ENCODE measurements at places on chromosomes 12 and 14.

DNA sequence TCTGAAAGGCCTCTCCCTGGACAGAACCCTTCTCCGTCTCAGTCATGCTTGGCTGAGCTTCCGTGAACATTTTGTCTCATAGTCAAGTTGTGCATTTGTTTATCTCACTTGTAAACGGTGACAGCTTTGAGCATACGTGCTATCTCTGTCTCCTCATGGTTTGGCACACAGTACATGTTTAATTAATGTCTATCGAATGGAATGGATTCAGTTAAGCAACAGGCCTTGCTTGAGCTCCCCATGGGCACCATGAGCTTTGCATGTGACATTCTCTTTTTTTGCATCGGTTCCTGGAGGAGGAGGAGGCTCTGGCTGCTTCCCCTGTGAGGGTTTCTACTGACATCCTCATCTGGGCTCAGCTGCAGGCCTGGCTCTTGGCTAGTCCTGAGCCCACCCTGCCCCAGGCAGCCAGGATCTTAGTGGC is 80.0 kb downstream of the PRIMA1 start:
- DNase-seq, result no peak

DNA sequence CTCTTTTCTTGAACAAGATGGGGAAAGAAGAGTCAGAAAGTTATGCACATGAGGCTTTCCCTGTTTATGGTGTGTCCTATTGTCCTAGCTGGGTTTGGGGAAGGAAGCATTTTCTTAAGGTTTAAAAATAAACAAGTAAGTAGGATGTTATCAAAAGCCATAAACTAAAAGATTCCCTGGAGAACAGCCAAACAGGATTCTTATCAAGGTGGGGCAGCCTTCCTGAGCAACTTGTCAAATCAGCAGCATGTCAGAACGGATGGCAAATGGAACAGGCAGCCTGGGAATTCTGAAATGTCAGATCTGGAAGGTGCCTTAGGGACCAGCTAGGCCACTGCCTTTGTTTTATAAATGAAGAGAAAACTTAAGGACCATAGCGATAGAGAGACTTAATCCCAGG is 152.2 kb upstream of the RGS6 start:
- no peak for DNase-seq

GRCh38 chr12:26286186-26286585 is 90.8 kb downstream of the SSPN start:
- no peak for DNase-seq

- DNase-seq, result no peak
Observed at GRCh38 chr14:97524589-97525319, 727.6 kb downstream of the VRK1 start.

DNA sequence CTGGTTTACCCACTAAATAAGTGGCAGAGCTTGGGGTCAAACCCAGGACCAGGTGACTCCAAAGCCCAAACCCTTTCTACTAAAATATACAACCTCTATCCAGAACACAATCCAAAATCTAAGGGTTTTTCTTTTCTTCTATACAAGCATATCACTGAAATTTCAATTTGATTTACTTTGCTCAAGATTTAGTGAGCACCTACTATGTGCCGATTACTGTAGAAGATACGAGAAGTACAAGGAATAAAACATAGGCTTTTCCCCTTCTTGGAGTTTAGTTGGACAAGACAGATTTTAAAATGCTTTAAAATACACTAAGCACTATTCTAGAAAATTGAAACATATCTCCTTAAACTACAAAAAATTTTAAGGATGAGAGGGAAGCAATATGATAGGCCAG is 2.8 kb downstream of the L3HYPDH start:
- DNase-seq, result no peak

DNA sequence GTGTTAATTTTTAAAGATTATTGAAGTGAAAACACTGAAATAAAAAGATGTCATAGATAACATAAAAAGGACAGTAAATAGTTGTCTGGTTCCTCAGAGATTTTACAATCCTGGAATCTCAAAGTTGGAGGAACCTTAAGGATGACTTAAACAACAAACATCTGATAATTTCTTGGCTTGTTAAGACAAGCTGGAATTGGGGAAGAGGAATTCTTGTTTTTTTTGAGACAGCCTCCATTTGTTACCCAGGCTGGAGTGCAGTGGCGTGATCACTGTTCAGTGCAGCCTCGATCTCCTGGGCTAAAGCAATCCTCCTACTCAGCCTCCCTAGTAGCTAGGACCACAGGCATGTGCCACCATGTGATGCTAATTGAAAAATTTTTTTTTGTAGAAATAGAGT is 2.3 kb downstream of the ZNF410 start:
- DNase-seq, result no peak

DNA sequence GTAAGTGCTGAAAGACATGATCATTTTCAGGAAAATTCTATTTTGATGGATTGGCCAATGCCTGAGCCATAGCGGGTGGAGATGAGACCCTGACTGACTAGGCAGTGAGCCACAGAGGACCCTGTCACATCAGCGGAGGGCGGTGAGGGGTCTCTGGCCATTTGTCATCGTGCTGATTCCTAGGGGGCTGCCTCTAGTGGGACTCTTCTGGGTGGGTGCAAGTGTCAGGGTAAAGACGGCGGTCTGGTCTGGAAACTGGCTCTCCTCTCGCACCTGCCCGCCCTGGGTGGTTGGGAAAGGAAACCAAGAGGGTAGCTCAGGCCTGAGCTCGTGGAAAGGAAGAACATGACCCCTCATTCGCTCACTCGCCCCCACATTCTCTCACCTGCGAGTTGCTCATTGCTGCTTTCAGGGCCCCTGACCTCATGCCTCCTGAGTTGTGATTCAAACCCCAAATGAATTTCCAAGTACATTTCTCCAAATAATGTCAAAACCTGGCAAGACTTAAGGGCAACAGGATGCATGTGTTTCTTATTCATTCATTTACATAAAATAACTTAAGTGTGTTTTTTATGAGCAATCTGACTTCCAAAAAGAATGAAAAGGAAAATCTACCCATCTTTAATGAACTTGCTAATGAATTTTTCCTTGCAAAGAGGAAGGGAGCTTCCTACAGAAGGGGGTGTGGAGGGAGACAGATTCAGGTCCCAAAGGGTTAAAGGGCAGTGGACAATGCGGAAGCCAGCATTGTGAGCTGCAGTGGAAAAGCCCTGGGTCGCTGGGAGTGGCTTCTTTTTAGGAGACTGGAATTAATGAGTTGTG is 12.8 kb downstream of the MEG3 start:
- DNase-seq, result no peak

DNA sequence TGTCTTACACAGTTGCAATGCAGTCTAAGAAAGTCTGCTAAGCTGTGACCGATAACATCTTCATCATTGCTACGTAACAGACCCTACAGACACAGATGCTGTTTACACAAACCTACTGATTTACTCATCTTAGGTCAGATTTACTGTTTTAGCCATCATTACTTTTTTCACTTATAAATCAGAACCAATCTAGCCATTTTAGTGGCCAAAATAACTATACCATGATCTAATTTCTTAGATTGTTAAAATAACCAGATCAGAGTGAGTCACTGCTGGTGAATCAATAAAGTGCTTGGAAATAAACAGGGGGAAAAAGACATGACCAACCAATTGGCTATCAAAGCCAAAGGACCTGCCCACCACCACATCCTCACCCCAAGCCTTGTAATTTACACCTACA is 57.0 kb upstream of the FOXN3 start:
- DNase-seq, result no peak

DNA sequence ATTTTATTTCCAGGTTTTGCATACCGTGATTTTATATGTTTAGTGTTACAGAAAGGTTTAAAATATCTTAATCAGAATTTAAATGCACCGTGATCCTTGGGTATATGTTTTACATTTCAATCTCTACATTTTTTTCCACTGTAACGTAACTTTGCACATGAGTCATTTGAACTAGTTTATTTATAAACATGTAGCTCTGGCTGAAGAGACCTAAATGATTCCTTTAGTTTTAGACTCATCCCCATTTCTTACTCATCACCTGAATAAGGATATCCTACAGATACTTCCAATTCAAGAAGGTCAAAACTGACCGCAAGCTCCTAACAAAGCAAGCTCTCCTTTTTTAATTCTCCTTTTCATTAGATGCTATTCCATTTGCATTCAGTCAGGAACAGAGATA is 42.7 kb upstream of the SLC6A15 start:
- no peak for DNase-seq

DNA sequence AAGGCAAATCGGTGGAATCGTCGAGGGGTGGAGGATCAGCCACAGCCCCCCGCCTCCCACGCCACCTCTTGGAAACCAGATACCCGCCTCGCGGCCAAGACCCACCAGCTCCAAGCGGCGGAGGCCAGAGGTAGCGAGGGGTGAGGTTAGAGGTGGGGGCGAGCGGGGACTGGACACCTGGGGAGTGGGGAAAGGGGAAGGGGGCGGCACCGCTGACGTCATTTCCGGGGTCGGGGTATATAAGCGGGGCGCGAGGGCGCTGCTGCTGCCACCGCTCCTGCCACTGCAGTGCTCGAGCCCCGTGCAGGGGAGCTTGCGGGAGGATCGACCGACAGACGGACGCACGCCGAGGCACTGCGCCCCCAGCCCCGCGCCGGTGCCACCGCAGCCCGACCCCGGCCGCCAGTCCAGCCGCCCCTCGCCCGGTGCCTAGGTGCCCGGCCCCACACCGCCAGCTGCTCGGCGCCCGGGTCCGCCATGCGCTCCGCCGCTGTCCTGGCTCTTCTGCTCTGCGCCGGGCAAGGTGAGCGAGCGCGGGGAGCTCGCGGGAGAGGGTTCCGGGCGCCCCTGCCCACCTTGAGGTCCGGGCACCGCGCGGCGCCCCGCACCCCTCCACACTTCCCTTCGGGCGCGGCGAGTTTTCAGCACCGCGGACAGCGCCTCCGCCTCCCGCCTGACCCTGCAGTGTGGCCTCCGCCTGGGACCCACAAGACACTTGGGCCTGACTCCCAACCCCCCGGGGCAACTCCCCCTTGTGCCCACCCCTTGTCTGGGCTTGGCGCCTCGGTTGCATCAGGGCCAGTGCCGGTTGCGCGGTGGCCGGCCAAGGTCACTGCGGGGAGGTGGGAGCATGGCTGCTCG is at the start of gene CHGA:
Gene CHGA, plus strand, starts transcription at position 268 of the 861 bp plus-strand sequence. Its CDS starts 210 bp downstream, at position 478.
- peak; percentile 77 for DNase-seq

- no peak for DNase-seq
Observed at GRCh38 chr12:99444859-99445316, 202.7 kb upstream of the GARIN6 start.

DNA sequence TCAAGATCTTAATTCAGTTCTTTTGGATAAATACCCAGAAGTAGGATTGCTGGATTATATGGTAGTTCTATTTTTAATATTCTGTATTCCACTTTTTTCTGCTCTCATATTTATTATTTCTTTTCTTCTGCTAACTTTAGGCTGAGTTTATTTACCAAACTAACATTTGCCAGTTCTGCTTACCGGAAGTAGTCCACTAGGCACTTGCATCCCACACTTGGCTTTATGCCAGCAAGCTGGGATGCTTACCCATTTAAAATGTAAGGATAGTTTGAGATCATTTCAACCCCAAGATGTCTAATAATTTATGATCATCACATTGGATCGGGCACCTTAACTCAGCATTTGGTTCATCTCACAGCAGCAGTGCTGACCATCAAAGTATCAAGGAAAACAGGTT is 96.8 kb downstream of the PIK3C2G start:
- DNase-seq, result no peak
